Memory B cell (primary cell): ENCODE measurements at places on chromosomes 1 and 21.

DNA sequence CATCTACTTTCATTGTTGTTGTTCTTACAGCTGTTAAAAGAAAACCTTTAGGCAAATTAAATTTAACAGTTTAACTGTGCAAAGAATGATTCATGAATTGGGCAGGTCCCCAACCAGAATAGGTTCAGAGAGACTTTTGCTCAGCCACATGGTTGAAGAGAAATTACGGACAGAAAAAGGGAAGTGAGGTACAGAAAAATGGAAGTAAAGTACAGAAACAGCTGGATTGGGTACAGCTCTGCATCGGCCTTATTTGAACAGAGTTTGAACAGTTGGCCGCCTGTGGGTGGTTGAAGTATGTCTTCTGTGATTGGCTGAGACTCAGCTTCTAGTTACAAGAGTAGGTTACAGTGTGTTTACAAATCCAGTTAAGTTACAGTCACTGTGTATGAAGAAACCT lies 210.1 kb downstream of the FGGY start:
- DNase-seq = peak; percentile 4

GRCh38 chr21:45378258-45378966 lies 26.6 kb upstream of the COL18A1 start:
- no peak for DNase-seq

- no peak for DNase-seq
Measured at GRCh38 chr1:245856944-245857531, 650.0 kb downstream of the SMYD3 start.

DNA sequence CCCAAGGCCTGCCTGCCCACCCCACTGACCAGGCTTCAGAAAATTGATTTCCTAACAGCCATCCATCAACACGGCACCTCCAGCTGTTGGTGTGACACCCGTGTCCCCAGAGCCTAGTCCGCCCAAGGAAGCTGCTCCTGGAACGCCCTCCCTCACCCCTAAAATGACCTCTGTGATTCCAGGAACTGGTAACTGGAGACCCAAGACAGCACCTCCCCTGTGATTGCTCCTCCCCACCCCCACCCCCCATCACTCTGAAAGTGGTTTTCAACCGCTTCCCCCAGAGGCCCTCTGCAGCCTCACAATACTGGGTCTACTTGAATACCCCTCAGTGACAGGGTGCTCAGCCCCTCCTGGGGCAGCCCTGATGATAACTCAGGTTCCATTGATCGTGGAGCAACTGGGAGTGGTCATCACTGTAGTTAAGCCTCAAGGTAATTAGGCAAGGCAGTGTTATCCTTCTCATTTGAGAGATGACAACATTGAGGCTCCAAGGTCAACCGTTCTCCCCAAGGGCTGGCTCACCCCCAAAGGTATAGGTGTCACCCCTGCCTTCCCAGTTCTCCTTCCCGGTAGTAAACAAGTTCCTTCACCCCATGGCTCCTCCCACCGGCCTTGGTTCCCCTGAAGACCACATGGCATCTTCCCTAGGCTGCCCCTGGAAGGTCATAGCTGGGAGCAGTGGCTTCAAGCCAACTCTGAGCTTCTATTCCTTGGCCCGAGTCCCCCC lies 52.0 kb downstream of the TAS1R2 start:
- DNase-seq = no peak

DNA sequence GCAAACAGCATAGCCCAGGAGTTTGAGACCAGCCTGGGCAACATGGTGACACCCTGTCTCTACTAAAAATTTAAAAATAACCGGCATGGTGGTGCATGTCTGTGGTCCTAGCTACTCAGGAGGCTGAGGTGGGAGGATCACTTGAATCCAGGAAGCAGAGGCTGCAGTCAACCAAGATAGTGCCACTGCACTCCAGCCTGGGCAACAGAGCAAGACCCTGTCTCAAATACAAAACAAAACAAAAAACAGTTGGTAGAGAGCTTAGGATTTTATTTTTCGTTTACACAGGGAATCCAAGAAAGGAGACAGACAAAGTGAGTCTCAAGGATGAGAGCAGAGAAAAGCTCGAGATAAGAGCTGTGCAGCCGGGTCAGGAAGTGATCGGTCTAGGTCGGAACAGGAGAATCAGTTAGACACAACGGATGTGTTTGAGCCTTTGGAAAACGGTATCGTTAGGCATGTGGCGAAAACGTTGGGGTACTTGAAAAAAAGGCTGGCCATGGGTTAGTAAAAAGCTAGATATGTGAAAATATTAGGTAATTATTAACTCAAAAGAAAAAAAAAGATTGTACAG lies 1.7 kb upstream of the MIB2 start:
- DNase-seq = no peak

GRCh38 chr1:183090391-183091006 lies 67.3 kb downstream of the LAMC1 start:
- DNase-seq = no peak

DNA sequence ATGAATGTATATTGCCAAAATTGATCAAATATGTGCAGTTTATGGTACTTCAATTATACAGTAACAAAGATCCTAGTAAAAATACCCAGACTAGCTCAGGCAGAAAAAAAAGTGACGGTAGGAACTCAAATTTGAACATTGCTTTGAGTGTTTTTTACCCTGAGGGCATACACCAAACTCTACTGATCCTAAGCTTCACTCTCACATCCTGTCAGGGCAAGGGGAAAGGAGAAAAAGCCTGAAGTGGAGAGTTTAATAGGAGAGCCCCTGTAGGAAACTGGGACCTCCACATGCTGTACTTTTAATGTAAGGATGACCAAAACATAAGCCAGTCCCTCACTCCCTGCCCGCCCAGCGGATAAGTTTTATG lies 59.8 kb upstream of the GNG12 start:
- no peak for DNase-seq

GRCh38 chr1:1858382-1859086 lies 32.4 kb downstream of the GNB1 start:
- DNase-seq = no peak

DNA sequence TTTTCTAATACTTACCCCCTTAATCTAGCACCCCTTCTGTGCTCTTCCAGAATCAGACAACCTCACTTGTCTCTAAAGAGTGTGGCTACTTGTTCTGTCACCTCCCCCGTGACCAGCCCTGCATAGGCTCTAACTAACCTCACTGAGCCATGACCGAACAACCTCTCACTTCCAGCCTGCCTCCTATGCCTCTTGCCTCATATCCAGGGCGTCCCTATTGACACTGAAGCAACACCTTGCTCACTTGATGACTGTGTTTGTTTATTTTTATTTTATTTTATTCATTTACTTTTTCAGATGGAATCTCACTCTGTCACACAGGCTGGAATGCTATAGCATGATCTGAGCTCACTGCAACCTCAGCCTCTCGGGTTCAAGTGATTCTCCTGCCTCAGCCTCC lies 235.1 kb upstream of the B3GALT2 start:
- DNase-seq = no peak

DNA sequence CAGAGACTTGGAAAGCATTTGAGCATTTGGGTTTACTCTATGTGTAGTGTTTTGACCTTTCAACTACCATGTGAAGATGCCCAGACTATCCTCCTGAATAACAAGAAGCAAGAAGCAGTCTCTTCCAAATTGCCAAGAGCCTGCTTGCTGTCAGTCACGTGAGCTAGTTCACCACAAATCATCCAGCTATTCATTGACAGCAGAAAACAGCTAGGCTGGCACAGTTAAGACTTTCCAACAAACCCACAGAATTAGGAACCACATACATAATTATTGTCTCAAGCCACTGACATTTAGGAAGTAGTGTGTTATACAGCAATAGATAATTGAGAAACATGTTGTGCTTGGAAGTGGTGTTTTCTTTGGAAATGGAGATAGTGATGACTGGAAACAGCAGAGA lies 1652.0 kb downstream of the NCAM2 start:
- DNase-seq = no peak
